ENCODE measurements at places on chromosomes 11 and 22. TPM values are rescaled to one million over a fixed set of nuclear protein-coding genes. Genes with fewer than 3 reads are reported as not detected.

Gene DEPDC7
- 7.5 TPM for total RNA-seq

Gene SCUBE1
- total RNA-seq = 1.7 TPM

GRCh38 chr11:12140186-12140793, 29.9 kb downstream of the MICAL2 start:
- no peaks in the 10 kb centered on the region for H3K36me3 ChIP-seq
- DNase-seq = no peak
- peak overlapping the region; percentile 78 for H3K27ac ChIP-seq
- peaks cover 34% of the 10 kb centered on the region for H3K4me1 ChIP-seq

- no peaks in the 10 kb centered on the region for H3K27me3 ChIP-seq
- H3K4me3 ChIP-seq = no peak overlapping the region
- no peak for DNase-seq
- no peak overlapping the region for H3K27ac ChIP-seq
Observed at GRCh38 chr11:119254239-119254638, 48.1 kb downstream of the CBL start.

Gene NCR3LG1
- 9.3 TPM for total RNA-seq
